Stimulated activated naive CD8-positive, alpha-beta T cell treated with anti-CD3 and anti-CD28 coated beads, Interleukin-15, amount 100 ng/mL, for 72 hours (primary cell): ENCODE measurements at places on chromosomes 4 and X.

DNA sequence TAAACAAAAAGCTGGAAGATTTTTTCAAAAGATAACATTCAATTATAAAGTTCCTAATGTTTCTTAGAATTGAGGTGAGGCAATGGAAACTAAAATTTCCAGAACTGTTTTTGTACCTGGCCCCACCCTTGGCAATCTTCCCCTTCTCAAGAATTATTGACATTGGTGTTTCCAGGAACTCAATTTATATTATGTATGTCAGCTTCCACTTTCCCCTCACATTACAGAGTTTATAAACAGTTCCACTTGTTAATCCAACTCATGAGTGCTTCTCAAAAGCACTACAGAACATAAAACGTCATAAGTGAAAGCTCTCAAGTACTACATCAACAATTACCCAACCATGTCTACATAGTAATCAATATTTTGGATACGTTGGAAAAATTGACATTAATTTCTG is 107.4 kb downstream of the FAM13A start:
- DNase-seq: no peak

DNA sequence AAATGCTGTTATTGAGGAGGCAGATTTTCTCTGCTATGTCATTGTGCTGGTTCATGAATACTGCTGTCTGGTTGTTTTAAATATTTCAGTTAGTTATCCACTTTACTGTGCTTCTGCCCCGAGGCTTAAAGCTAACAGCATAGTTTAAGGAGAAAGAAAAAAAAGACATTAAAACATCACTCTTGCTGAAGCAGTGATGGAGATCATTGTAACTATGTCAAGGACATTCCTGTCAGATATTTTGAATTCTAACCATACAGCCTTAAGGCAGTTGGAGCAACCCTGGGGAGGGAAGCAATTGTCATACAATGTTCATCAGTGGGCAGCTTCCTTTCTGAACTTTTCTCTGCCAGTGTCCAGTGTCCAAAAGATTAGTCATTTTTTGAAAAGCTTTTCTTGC is 199.0 kb upstream of the DDX53 start:
- DNase-seq: no peak

DNA sequence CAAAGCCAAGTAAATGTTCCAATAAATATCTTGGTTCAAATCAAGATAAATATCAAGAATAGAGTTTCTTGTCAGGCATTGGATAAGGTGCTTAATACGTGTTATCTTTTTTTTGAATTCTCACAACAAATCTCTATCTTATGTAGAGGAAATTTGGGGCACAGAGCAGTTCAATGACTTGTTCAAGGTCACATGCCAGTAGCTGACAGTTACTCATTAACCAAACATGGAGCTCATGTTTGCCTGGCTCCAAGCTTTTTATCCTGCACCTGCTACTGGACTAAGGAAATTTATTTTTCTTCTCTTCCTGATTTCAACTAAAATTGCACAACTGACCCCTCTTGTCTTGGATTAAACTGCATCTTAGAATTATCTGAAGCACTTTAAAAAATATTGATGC is 76.3 kb downstream of the ATP10D start:
- DNase-seq: no peak

- DNase-seq: no peak
Observed at GRCh38 chrX:36867143-36867542, 141.0 kb upstream of the FAM47C start.

DNA sequence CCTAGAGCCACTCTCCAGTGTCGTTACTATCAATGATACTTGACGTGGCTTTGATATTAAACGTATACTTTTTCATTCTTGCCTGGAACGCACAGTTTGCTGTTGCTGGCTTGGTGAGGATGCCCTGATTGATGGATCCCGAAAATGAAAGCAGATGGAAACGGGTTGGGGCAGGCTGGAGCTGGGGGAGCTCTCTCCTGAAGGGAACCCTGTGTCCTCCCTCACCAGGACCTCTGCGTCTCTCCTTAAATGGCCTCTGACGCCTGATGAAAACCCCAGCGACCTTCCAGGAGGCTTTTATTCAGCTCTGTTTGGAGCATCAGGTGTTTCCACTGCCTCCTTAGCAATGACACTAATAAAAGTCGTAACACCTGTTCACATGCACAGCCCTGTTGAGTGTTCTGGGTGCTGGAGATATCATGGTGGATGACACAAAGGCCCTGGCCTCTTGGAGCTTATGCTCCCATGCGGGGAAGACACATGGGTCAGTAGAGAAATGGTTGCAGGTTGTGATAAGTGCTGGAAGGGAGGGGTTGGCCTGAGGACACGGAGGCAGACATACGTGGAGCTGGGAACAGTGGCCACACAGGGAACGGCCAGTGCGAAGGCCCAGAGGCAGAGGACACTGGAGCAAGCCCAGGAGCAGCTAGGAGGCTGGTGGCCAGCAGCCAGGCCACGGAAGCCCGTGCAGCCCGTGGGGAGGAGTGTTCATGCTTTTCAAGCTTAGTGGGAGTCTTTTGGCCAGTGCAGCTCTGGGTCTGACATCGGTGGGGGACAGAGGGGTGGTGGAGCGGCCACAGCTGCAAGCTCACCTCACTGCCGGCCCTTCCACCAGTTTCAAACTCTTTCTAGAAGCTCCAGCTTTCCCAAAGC is 7.5 kb downstream of the MSANTD1 start:
- no peak for DNase-seq
